ENCODE measurements at places on chromosomes 6 and 20.

DNA sequence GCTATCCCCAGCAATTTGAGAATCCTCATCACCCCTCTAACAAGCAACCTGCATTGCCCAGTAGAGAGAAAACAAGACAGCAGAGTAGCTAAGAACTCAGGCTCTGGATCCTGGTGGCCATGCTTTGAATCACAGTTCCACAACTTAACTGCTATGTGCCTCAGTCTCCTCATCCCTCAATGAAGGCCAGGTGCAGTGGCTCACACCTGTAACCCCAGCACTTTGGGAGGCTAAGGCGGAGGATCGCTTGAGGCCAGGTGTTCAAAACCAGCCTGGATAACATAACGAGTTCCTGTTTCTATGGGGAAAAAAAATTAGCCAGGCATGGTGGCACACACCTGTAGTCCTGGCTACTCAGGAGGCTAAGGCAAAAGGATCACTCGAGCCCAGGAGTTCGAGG is 23.7 kb downstream of the BACH2 start:
- no peaks in the 10 kb centered on the region for H3K27me3 ChIP-seq
- no peaks in the 10 kb centered on the region for H3K36me3 ChIP-seq
- no peak overlapping the region for H3K27ac ChIP-seq
- no peak overlapping the region for H3K4me3 ChIP-seq
- DNase-seq = no peak

DNA sequence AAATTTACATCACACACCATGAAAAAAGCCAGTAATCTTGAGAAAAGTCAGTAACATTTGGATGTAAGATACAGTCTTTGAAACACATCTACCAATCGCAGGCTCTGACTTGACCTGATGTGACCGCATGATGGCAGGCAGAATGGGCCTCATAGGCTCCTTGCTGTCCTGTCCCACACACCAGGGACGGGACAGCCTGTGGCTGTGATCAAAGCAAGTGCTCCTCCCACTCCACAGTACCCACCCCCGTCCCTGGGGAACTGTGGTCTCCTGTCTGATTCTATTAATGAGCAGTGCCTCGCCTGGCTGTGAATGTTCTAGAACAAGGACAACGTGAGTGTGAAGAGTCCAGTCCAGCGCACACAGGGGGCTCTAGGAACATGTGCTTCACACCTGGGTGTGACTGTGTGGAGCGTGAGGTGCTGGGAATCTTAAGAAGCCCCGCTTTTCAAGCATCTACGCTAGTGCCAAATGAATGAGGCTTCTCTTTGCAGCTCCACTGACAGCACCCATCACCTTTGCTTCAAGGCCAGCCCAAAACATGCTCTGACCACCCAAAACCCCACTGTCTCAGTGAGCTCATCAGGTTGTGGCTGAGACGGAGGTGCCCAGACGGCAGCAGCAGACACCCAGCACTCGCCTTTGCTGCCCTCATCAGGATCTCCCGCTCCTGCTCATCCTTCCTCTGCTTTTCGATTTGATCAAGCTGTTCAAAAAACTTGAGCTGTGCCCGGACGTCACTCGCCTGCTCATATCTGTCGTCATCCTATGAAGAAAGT is 67.1 kb downstream of the TAF4 start:
- DNase-seq = no peak
- H3K27me3 ChIP-seq = no peaks in the 10 kb centered on the region
- H3K4me1 ChIP-seq = no peaks in the 10 kb centered on the region
- H3K27ac ChIP-seq = no peak overlapping the region

- 0 out of 2 replicates have a peak, but pooled peaks cover 2% of the 10 kb centered on the region for H3K4me1 ChIP-seq
- peaks cover 8% of the 10 kb centered on the region for H3K36me3 ChIP-seq
- no peaks in the 10 kb centered on the region for H3K27me3 ChIP-seq
Measured at GRCh38 chr6:158018851-158019361, 37.2 kb downstream of the SYNJ2 start.

DNA sequence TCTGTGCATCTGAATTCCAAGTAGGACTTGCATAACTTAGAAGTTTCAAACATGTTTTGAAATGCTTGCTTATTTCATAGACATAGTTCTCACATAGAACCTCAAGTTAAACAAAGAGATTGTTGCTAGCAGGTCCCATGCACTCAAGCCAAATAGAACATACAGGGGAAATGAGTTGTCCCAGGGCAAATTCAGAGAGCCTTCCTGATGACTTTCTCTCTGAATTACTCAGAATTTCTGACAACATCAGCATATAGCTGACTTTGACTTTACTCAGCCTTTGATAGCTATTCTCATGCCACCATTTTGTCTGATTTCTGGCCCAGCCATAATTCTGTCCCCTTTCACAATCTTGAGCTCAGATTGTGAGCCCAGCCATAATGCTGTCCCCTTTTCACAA is 333.2 kb upstream of the PLCB4 start:
- no peak for DNase-seq
- no peak overlapping the region for H3K27ac ChIP-seq
- no peak overlapping the region for H3K4me3 ChIP-seq
- H3K4me1 ChIP-seq = no peaks in the 10 kb centered on the region
- H3K36me3 ChIP-seq = no peaks in the 10 kb centered on the region

DNA sequence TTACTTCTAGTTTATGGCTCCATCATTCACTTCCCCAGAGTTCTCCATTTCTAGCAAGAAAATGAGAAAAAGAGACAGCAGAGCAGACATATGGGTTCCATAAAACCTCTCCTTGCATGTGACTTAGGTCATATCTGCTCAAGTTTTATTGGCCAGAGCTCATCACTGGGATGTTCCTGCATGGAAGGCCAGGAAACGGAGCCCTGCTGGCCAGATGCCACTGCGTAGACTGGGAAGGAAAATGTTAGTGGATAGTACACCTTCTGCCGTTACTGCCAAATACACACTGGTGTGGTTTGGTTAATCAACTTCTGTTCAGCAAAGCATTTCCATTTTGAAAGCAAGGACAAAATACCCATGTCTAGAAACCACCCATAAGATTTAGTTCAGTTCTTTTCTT is 220.6 kb upstream of the TSHZ2 start:
- H3K4me1 ChIP-seq = no peaks in the 10 kb centered on the region
- H3K27ac ChIP-seq = no peak overlapping the region
- H3K36me3 ChIP-seq = no peaks in the 10 kb centered on the region
- DNase-seq = no peak

- H3K4me3 ChIP-seq = no peak overlapping the region
- DNase-seq = no peak
- no peak overlapping the region for H3K27ac ChIP-seq
- H3K27me3 ChIP-seq = no peaks in the 10 kb centered on the region
- H3K4me1 ChIP-seq = no peaks in the 10 kb centered on the region
- H3K36me3 ChIP-seq = no peaks in the 10 kb centered on the region
Measured at GRCh38 chr20:46831633-46832011, 63.0 kb upstream of the EYA2 start.

DNA sequence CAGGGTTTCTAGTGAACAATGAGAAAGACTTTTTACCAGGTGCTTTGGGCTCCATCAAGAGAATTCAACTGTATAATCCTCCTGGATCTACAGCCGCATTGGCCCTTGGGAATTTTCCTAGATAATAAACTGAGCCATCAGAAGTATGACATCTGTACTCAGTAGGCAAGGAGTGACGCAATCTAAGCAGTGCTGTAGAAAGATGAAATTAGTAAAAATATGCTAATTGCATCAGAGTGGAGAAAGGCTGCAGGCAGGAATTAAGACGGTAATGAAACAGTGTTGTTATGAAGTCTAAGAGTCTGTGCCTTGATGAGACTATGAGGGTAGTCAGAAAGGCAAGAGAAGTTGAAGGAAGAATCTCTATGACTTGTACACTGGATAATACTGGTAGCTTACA is 507.9 kb upstream of the SOX4 start:
- DNase-seq = no peak
- H3K27me3 ChIP-seq = no peaks in the 10 kb centered on the region
- H3K4me3 ChIP-seq = no peak overlapping the region
- H3K27ac ChIP-seq = no peak overlapping the region
- H3K4me1 ChIP-seq = no peaks in the 10 kb centered on the region

GRCh38 chr6:101666256-101666655 is 272.7 kb downstream of the GRIK2 start:
- no peak overlapping the region for H3K4me3 ChIP-seq
- H3K4me1 ChIP-seq = no peaks in the 10 kb centered on the region
- peaks cover 19% of the 10 kb centered on the region for H3K36me3 ChIP-seq
- no peaks in the 10 kb centered on the region for H3K27me3 ChIP-seq

- no peak for DNase-seq
- no peaks in the 10 kb centered on the region for H3K36me3 ChIP-seq
- no peaks in the 10 kb centered on the region for H3K4me1 ChIP-seq
Measured at GRCh38 chr6:129608886-129609537, 101.0 kb downstream of the ARHGAP18 start.

GRCh38 chr20:10362674-10363073 is 71.3 kb downstream of the MKKS start:
- no peak for DNase-seq
- no peaks in the 10 kb centered on the region for H3K4me1 ChIP-seq
- H3K27me3 ChIP-seq = no peaks in the 10 kb centered on the region
- H3K36me3 ChIP-seq = no peaks in the 10 kb centered on the region
- no peak overlapping the region for H3K4me3 ChIP-seq

GRCh38 chr6:156413154-156413553 is 364.0 kb upstream of the ARID1B start:
- peaks cover 2% of the 10 kb centered on the region for H3K36me3 ChIP-seq
- H3K4me1 ChIP-seq = no peaks in the 10 kb centered on the region
- DNase-seq = no peak
- H3K4me3 ChIP-seq = no peak overlapping the region

DNA sequence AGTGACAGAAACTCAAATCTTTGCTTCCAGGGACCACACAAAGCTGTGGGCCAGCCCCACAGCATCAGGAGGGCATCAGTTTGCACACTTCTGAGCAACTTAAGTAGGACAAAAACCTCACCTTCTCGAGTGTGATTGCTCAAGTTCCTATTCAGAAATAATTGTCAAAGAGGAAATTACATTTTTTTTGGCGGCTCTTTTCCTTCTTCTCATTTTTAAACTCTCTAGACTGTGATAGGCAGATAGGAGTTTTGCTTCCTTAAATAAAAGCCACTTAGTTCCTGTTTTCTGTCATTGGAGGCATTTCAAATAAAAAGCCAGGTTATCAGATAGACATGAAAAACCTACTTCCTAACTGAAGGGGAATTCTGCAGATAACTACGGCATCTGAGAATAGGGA is 11.2 kb upstream of the TAGAP start:
- no peak overlapping the region for H3K4me3 ChIP-seq
- H3K27ac ChIP-seq = no peak overlapping the region
- no peaks in the 10 kb centered on the region for H3K36me3 ChIP-seq
- H3K27me3 ChIP-seq = no peaks in the 10 kb centered on the region

- no peak overlapping the region for H3K4me3 ChIP-seq
- no peak for DNase-seq
- H3K27me3 ChIP-seq = no peaks in the 10 kb centered on the region
- H3K36me3 ChIP-seq = no peaks in the 10 kb centered on the region
Measured at GRCh38 chr6:18515767-18516166, 128.6 kb downstream of the RNF144B start.

GRCh38 chr20:10824750-10825500 is 151.1 kb upstream of the JAG1 start:
- no peaks in the 10 kb centered on the region for H3K36me3 ChIP-seq
- no peak overlapping the region for H3K4me3 ChIP-seq
- DNase-seq = no peak
- no peaks in the 10 kb centered on the region for H3K27me3 ChIP-seq
- H3K27ac ChIP-seq = no peak overlapping the region
- no peaks in the 10 kb centered on the region for H3K4me1 ChIP-seq

DNA sequence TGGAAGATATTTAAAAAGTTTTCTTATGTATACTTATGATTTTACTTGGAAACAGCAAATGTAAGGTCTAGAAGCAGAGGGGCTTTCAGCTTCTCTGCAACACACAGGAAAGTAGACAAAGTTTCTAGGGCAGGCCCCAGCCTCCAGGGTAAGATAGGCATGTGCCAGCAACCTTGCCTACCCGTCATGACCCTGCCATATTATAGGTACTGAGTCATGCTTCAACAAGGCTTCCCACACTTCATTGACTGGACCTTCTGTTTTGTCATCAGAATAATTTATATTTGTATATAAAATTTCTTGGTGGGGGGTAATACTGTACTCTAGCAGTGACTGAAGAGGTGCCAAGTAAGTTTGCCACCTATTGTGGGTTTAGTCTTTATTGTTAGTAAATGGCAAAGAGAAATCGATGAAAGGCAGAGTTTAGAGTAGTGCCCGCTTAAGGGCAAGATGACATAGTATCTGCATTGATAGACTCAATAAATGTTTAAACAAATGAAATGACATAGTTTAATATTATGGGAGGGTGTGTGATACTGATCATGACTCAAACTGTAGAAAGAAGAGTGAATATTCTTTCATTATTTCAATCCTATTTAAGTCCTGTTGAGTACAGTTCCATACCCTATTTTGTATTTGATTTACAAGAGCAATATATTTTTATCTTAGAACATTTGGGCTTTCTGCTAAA is 95.6 kb downstream of the JARID2 start:
- no peak overlapping the region for H3K4me3 ChIP-seq
- H3K4me1 ChIP-seq = peaks cover 22% of the 10 kb centered on the region
- no peak overlapping the region for H3K27ac ChIP-seq

DNA sequence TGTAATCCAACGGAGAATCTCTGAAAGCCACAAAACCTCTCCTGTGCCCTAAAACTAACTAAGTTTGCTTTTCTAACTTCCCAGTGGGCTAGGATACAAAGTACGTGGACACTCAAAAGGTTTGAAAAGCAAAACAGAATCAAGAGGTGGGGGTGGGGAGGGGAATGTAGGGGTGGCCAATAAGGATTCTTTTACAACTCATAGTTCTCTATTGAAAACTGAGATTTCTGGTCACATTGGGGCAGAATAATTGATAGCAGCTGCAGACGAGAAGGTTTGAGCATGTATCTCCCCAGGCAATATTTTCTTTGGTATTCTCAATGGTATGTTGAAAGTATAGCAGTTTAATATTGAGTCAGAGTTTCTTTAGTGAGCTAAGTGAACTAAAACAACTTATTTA is 376.7 kb upstream of the CITED2 start:
- H3K36me3 ChIP-seq = no peaks in the 10 kb centered on the region
- H3K4me3 ChIP-seq = no peak overlapping the region
- no peak overlapping the region for H3K27ac ChIP-seq
- DNase-seq = no peak
- no peaks in the 10 kb centered on the region for H3K4me1 ChIP-seq
- H3K27me3 ChIP-seq = no peaks in the 10 kb centered on the region

DNA sequence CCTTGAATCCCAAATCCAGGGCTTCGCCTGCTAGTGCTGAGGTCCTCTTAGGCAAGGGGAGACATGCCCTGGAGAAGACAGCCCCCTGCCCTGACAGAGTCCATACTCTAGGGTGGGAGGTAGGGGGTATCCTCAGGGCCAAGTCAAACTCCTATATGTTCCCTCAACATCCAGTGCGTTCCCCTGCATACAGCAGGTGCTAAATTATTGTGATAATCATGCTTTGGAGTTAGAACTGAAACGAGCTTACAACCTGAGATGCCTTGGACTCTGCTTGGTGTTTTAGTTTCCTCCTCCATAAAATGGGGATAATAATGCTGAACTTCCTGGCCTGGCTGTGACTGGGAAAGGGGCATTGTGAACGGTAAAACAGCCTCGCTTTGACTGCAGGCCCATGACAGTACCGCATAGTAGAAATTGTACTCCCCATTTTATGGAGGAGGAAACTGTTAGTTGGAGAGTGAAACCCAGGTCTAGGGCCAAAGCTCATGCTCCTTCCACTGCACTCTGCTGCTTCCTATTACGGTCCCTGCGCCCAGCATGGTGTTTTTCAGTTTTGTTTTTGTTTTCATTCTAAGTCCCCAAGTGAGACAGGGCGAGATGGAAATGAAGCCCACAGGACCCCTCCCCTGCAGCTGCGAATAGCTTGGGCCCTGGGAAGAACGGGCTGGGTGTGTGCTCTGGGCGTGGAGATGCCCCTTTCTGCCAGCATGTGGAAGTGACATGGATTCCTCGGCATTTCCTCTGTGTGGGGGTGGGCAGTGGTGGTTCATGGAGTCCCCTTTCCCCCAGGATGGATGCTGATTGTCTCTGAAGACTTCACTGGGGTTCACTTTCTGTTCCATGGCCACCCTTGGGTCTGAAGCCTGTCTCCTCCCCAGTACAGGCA is 162.5 kb downstream of the VEGFA start:
- H3K4me3 ChIP-seq = peak overlapping the region; percentile 26
- no peaks in the 10 kb centered on the region for H3K4me1 ChIP-seq
- no peaks in the 10 kb centered on the region for H3K27me3 ChIP-seq
- no peak overlapping the region for H3K27ac ChIP-seq
